Peyer's patch (tissue), 4 donors: ENCODE measurements at places on chromosomes 16 and 17.

- no peak for DNase-seq
Observed at GRCh38 chr17:42286411-42287221, 1.7 kb upstream of the STAT5A start.

GRCh38 chr17:75595284-75595919 is 7.8 kb downstream of the MYO15B start:
- DNase-seq, result no peak

- DNase-seq, result no peak
Observed at GRCh38 chr17:41416479-41416878, 7.9 kb downstream of the KRT37 start.

GRCh38 chr17:64572682-64573154 is 65.9 kb downstream of the CEP95 start:
- DNase-seq, result no peak

DNA sequence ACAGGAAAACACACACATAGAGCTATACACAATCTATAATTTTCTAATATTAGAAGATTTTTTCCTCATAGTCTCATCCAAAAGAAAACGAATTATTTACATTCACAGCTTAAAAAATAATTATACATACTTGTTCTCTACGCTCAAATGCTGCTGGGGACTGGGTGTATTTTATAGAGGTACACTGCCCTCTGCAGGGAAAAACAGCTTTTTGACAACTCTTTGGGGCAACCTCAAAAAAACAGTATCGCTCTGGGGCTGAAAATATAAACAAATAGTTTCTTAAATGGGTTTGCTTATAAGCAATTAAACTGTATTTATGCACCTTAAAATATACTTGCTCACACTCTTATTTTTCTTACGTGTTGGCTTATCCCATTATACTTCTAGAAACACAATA is 261.8 kb upstream of the PSMD7 start:
- no peak for DNase-seq

- DNase-seq, result no peak
Observed at GRCh38 chr17:36673068-36673467, 71.7 kb downstream of the MRM1 start.

DNA sequence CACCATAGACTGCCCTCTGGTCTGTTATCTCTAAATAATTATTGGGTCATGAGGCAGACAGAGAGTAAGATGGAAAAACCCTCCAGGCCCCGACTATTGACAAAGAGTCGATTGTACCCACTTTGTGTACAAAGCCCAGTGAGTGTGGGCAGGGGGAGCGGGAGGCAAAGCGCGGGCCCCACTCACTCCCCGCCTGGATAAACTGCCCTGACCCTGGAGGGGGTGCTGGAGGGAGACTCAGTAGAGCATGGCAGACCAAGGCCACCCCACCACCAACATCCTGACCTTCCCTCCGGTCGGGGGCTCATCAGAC is 11.2 kb upstream of the CPSF4L start:
- no peak for DNase-seq

DNA sequence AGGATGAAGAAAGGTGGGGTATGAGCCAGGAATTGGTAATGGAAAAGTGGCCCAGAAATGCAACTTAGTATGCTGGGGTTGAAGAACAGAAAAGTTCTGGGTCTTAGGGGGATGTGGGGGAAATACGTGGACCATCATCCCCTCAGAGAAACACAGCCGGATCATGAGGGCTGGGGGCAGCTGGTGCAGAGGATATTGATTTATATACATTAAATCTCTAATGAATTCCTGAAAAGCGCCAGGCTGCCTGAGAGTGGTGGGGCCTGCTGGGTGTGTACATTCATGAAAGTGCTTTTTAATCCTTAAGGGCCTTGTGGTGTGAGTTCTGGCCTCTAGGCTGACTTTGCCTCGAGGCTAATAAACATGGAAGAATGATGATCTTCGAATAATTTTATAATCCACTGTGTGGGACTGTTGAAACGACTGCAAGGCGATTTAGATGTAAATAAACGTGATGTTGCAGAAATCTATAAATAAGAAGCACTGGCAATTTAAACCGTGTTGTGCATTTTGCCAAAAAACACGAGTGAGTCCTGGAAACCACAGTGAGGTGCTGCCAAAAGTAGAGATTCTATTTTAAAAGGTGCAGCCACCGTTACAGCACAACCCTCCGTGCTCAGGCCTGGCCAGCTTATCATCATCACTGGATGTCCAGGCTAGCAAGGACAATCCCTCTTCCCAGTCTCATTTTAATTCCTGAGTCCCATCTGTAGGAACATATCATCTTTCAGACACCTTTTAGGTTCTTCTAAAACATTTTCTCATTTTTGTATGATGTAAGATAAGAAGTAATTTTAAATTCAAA is 32.1 kb downstream of the PRKAR1A start:
- no peak for DNase-seq

DNA sequence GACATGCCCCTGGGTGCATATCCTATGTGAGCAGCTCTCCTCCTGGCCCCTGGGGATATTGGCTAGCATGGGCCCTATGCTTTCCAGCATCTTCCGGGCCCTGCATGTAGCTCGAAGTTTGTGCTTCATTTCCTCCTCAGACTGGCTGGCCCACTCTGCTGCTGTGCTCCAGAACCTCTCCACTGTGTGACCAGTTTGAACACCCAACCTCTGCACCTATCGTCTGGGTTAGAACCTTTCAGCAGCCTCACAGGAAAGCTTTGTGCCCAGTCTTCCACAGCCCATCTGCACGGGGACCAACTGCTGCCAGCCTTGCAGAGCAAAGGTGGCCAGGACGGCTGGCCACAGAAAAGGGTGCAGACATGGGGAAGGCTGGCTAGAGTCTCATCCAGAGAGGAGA is 10.2 kb upstream of the CLEC18B start:
- no peak for DNase-seq

DNA sequence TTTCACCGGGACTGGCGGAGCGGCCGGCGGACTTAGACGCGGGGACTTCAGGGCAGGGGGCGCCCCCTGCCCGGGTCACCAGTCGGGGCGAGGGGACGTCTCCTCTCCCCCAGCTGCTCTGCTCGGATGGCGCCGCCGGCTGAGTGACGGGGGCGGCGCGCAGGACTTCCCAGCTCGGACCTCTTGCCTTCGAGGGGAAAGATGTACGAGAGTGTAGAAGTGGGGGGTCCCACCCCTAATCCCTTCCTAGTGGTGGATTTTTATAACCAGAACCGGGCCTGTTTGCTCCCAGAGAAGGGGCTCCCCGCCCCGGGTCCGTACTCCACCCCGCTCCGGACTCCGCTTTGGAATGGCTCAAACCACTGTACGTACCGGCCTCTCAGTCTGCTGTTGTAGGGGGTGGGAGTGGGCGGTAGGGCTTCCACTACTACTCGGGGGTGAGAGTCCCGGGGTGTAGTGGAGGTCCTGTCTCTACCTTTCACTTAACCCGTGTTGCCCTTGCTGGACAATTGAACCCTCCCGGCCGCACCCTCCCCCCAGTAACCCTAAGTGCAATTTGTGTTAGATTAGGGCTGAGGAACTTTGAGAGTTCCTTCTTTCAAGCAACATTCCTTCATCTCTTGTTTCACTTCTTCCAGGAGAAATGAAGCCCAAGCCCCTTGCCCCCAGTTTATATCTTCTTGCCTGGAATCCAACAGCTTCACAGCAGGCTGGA is 21.9 kb downstream of the GJD3 start:
- no peak for DNase-seq

- DNase-seq, result no peak
Observed at GRCh38 chr16:88784856-88785105, 239 bp downstream of the PIEZO1 start.

- DNase-seq, result no peak
Observed at GRCh38 chr16:76577003-76577402, 299.8 kb downstream of the CNTNAP4 start.
